Stimulated activated CD8-positive, alpha-beta memory T cell treated with anti-CD3 and anti-CD28 coated beads, Interleukin-4, amount 100 ng/mL, for 1 hour (primary cell): ENCODE measurements at places on chromosomes 16 and 17.

DNA sequence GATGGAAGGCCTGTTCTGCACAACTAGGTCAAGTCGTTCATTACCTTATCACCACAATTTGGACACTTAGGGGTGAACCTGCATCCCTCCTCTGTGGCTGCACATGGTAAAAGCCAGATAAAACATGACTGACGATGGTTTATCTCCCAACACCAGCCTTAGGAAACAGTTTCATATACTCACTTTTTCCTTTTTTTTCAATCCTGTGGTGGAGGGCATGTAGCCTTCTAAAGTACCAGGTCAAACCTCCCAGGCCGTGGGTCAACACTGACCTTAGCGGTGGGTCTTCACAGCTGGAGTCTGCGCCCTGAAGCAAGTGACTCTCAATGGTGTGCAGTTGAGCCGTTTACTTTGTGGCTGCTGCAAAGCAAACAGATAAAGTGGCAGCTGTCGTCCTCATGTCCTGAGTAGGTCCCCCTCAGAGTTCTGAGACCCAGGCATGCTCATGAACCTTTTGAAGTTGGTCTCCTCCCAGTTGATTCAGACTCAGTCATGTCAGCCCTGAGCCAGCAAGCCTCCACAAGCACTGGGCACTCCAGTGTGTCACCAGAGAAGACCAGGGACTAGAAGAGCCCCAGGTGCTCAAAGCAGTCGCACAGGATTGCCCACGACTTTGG is 5.9 kb downstream of the FAHD1 start:
- DNase-seq = no peak

DNA sequence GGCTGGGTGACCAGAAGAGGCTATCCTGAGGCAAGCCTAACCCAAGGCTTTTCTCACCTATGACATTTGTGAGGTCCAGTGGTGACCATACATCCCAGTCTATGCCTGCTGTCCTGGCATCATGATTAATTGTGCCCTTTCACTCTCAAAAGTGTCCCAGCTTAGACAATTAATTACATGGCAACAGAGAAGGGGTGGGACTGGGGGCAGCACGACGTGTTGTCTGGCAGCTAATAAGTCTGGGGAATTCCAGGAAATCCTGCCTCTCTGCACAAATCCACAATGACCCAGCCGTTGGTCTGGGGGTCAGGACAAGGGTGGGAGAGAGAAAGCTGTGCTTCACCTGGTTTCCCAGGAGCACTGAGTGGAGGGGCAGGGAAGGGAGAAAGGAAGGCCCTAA is 14.0 kb upstream of the MTMR4 start:
- no peak for DNase-seq

DNA sequence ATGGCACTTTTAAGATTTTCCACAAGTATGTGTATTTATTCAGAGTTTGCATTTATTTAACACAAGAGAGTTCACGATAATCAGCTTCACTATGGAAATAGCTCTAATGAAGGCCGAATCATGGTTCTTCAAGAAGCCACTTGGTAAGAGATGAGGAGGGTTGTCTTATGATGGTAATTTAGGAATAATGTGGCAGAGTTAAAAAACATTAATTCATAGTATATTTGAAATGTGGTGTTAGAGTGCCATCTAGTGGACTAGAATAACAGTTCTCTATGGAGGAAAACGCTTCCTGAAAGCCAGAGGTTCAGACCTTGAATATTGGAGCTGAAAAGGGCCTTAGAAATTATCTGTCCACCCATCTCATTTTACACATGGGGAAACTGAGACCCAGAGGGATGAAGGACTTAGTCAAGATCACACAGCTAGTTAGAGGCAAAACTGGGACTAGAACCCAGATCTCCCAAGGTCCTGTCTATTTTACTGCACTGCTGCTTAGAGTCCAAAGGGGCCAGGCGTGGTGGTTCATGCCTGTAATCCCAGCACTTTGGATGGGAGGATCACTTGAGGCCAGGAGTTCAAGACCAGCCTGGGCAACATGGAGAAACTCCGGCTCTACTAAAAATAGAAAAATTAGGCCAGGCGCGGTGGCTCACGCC is 33.8 kb upstream of the KPNB1 start:
- DNase-seq = no peak

DNA sequence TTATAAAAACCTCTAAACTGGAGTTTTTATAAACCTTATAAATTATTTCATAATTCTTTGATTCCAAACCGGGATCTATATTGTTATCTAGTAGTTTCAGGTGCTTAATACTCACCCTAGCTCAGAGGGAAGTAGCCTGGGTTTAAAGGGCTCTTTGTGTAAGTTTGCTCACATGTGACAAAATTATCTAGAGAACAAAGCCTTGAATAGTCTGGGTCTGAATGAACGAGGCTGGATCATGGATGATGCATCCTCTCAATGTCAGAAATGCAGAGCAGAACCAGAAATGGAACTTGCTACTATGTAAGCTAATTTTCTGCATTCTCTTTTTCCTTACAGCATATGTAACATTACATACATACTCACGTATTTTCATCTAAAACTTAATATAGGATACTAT is 103.9 kb upstream of the NETO2 start:
- no peak for DNase-seq

DNA sequence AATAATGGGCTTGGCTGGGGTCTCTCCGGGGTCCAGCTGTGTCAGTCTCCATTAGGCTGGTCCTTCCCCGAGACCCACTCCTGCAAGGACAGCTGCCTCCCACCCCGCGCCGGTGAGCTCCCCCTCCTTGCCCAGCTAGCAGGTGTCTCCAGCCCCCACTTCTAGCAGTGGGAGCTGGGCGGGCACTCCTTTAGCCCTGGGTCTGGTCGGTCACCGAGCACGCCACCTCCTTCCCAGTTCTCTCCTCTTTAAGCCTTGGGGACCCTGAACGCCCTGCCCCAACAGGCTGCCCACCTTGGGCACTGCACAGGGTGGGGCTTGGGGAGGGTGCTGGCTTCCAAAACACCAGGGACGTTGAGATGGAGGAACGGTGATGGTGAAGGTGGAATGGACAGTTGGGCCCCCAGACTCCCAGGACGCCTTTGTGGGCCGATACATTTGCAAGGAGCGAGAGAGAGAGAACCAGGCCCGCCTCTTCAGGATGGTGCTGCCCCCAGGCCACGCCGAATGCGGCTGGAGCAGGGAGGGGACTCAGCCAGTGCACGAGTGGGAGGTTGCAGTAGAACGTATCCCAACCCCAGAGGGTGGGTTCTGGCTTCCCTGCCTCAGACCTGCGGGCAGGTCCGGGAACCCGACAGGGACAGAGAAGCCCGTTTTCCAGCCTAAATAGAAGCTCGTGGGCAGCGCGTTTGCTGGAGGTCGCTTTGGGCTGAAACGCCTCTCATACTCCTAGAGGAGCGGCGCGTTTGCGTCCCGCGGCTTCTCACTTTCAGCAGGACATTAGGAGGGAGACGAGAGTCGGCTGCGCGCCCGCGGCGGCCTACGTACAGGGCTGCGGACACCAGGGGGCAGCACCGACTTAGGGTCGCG is 10.7 kb downstream of the TBX2 start:
- DNase-seq = peak; percentile 44

GRCh38 chr17:37720989-37721388 is 23.9 kb downstream of the HNF1B start:
- DNase-seq = no peak

- no peak for DNase-seq
Measured at GRCh38 chr17:1496869-1497268, 4.4 kb upstream of the MYO1C start.

- DNase-seq = no peak
Measured at GRCh38 chr17:39629494-39629880, 2.7 kb downstream of the PPP1R1B start.

GRCh38 chr17:12691173-12691572 is 25.5 kb downstream of the MYOCD start:
- no peak for DNase-seq

DNA sequence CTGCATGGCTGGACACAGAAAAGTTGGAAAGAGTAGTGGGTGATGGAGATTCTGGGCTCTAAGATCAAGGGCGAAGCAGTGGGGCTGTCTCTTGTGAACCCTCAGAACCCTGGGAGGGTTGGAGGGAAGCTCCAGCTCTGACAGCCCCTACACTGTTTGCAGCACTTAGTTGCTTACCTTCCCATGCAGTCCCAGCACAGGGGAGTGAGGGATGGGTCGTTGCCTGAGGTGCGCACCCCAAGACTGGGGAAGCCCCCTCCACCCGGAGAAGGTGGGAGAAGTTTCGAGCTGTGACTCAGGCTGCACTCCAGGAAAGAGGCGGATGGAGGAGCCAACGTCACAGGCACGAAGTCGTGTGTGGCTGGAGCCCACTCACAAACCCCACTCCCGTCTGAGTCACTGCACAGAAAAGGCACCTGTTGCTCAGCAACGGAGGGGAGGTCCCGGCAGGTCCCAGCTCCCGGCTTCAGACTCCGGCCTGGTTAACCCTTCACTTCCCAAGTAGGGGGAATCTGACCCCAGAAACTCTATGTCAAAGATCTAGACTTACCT is 60.1 kb downstream of the AIPL1 start:
- DNase-seq = no peak

DNA sequence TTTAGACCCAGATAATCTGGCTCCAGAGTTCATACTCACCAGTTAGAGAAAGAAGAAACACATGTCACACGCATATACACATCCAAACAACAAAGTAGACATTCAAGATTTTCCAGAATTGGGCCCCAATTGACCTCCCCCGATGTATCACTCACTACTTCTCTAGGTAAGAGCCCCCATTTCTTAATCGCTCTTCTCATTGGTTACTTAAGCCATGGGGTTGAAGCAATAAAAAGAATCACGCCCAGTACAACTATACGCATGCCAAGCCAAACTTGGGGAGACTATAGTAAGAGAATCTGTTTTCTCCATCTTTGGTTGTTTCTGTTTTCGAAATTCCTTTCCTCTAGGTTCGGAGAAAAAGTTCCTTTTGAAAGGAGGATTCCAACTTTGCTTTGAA is 565 bp downstream of the DDX52 start:
- DNase-seq = no peak

DNA sequence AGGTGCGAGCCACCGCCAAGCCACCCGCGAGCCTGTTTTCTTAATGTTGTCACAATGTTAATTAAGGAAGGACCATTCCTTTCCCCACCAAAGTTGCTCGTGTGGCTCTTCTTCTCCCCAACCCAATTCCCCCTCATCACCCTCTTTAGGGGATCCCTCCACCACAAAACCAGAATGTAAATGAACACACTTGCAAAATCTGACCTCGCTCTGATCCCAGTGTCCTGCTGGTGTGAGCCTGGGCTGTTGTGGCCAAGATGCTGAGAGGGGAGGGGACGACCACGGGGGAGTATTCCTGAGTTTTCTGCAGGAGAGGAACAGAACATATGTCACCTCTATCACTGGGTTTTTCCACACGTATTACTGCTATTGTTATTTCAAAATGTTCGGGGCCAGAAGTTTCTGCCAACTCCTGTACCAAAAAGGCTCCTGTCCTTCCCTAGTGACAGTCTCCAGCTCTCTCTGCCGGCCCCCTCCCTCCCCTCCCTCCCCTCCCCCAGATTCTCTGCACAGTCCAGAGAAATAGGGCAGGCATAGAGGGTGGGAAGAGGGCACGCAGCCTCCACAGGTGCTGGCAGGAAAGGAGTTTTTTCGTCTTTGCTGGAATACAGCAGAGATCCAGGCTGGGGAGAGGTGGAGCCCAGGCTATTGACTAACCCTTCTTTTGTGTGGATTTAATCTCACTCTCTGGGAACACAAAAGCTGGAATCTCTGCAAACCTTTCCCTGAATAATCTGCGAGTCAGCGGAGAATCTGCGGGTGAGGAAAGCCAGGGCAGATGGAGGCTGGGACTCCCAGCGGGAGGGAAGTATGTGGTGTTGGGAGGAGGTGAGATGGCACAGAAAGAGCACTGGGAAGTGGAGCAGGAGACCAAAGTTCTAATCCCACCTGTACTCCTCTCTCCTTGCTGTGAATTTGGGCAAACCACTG is 4.5 kb upstream of the CA4 start:
- DNase-seq = no peak

- DNase-seq = no peak
Measured at GRCh38 chr17:82548681-82549303, 29.3 kb downstream of the FOXK2 start.

- DNase-seq = no peak
Measured at GRCh38 chr16:24344784-24345183, 88.6 kb downstream of the CACNG3 start.

- DNase-seq = no peak
Measured at GRCh38 chr16:29714972-29715371, 30.8 kb downstream of the C16orf54 start.

- no peak for DNase-seq
Measured at GRCh38 chr17:42698736-42699414, 16.5 kb downstream of the CNTNAP1 start.

GRCh38 chr17:41835214-41835799 is 725 bp downstream of the NT5C3B start:
- no peak for DNase-seq

GRCh38 chr17:38921756-38922411 is 3.5 kb upstream of the LASP1NB start:
- no peak for DNase-seq

GRCh38 chr17:45138911-45139532 is 3.5 kb downstream of the ACBD4 start:
- no peak for DNase-seq

GRCh38 chr17:48194097-48194550 is 86.6 kb downstream of the SNX11 start:
- no peak for DNase-seq

GRCh38 chr17:9330141-9330540 is 245.5 kb downstream of the STX8 start:
- no peak for DNase-seq

DNA sequence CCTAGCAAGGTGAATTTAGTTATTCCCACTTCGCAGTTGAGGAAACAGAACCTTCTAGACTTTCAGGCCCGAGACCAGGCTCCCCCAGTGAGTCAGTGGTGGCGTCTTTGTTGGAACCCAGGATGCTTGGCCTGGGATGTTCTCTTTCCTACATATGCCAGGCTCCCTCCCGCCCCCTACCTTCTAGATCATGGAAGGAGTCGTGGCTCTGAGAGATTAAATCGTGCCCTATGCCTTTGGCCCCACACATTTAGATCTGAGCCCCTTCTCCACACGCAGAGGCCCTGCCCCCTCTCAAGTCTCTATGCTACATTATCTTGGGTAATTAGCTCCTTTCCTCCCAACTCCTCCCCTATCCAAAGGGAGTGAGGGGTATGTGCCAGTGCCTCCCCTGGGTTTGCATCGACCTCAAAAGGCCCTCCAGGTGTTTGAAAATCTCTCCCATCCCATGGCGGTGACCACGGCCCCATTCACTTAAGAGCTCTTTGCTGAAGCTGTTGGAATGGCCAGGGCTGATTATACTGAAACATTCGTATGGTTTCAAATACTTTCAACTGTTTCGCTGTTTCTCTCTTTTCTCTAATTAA is 3.0 kb downstream of the NGFR start:
- DNase-seq = no peak
